M059J (cell line): ENCODE measurements at places on chromosomes 3 and 15. TPM values are rescaled to one million over a fixed set of nuclear protein-coding genes. Genes with fewer than 3 reads are reported as not detected.

DNA sequence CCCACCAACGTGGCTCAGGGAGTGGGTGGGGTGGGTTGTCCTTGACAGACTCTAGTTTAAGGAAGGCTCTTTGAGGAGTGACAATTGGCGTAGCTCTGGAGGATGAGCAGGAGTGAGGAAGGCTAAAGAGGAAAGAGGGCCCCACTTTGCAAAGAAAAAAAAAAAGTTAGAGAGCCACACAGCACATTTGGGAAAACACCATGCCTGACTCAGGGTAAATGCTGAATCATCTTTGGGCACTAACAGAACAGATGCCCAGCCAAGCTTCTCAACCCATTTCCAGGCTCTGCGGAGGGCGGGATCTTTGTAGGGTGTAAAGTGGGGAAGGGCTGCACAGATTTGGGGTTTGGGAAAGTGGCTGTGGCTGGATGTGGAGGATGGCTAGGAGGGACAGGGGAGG is 179.1 kb upstream of the RGMA start:
- no peak for DNase-seq

DNA sequence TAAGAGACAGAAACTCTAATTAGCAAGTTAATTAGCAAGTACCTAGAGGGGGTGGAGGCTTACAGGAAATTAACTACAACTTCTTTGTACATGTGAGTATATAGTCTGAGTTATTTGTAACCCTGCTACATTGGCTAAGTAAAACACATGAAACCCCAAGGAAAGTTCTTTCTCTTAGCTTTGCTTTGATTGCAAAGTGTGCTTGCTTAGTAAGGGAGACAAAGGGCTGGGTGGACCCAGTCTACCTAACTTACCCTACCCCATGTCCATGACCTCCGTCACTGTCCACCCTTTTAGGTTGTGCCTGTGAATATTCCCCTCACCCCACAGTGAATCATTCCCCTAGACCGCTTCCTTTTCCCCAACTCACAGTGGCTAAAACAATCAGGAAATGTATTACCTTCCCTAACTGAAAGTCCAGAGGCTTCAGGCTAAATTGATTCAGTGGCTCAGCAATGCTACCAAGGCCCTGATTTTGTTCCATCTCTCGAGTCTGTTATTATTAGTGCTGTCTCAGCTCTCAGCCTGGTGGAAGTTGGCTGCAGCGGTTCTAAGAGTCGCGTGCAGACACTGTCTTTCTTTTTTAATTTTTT is 31.1 kb upstream of the RYR3 start:
- peak; percentile 94 for DNase-seq

DNA sequence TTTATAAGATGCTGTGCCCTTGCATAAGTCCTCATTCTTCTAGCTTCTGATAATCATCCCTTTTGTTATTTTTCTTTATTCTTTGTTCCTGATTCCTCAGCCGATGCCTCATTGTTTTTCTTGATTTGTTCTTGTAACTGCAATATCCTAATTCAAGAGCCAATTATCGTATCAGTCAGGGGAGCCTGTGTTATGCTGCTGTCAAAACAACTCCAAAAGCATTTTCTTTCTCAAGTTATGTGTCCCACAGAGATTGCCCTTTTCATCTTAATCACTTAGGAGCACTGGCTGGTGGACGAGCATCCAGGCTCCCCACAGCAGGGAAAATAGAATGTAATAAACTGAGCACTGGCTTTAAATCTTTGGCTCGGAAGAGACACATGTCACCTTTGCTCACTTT is 207.3 kb downstream of the CHL1 start:
- no peak for DNase-seq

The LMAN1L gene
- total RNA-seq: not detected in 2 replicates

GRCh38 chr3:46298871-46299607 is 54.9 kb upstream of the CCR2 start:
- no peak for DNase-seq

- DNase-seq: no peak
Observed at GRCh38 chr3:134056464-134056891, 26.8 kb upstream of the SLCO2A1 start.

The SEMA5B gene
- total RNA-seq: not detected in 2 replicates

The SNX4 gene
- total RNA-seq: 48.2 and 54.5 TPM in 2 replicates

GRCh38 chr15:80660119-80660518 is 35.0 kb upstream of the ABHD17C start:
- DNase-seq: peak; percentile 54

- DNase-seq: no peak
Observed at GRCh38 chr3:15955968-15956367, 158.2 kb upstream of the ANKRD28 start.

The SLC9C1 gene
- not detected in 2 replicates for total RNA-seq

The ADCY5 gene
- not detected in 2 replicates for total RNA-seq

DNA sequence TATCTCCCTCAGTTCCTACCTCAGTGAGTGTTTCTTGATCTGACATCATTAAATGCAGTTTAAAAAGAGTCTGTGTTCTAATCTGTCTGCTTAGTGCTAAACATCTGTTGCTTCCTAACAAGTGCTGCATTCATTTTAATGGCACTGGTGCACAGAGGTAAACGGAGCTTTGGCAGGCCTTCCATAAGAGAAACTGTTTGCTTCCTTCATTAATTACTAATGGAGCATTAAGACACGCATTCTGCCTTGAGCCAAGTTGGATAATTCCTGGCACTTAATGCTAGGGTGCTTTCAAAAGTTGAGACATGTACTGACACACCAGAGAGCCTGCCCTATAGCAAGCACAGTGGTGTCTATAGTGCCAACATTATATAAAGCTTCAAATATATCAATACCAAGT is 34.7 kb downstream of the SCG5 start:
- no peak for DNase-seq

GRCh38 chr3:53046171-53047170 is 598 bp upstream of the SFMBT1 start:
- peak; percentile 35 for DNase-seq

The CX3CR1 gene
- 0.02 TPM in 1 of 2 replicates, not detected in the other for total RNA-seq

DNA sequence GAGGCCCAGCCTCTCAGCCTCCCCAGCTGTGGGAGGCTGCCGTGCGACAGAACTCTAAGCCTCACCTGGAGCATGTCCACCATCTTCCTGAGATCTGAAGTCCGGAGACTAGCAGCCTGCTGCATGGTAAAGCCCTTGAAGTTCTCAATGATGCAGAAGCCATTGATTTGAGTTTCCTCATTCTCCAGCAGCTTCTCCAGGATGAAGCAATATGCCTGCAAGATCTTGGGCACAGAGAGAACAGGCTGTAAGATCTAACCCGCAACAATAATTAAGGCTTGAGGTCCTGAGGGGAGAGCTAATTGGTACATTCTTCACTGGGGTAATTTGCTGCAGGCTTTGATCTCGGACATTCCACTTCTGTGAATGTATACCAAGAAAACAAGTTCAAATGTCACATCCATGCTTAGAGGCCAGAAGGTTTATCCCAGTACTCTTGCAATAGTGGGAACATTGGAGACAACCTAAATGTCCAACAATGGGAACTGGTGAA is 9.7 kb downstream of the RLBP1 start:
- no peak for DNase-seq

The PRR20G gene
- not detected in 2 replicates for total RNA-seq

The LTK gene
- total RNA-seq: not detected in 2 replicates

The XCR1 gene
- total RNA-seq: not detected in 2 replicates

The RABL3 gene
- total RNA-seq: 27.9 and 37.7 TPM in 2 replicates

The RPP14 gene
- 12.2 and 14.6 TPM in 2 replicates for total RNA-seq

GRCh38 chr15:100787567-100788417 is 91.8 kb upstream of the ALDH1A3 start:
- no peak for DNase-seq

DNA sequence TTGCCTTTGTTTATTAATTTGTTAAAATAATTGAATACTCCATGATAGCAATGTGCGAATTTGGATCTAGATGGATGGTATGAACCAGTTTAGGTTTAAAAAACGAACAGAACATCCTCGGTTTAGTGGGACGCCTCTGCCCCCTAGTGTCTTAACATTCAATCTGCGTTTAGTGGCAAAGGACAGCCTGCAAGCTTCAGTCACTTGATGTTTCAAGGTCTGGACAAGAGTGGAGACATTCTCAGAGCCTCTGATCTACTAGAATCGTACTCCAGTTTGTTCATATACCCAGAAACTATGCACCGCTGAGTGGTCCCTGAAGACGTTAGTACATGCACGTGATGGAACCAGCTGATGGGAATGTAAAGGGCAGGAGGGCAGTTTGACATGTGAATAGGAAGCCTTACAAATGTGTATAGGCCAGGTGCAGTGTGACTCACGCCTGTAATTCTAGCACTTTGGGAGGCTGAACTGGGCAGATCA is 17.8 kb upstream of the ATP13A4 start:
- peak; percentile 72 for DNase-seq

- DNase-seq: peak; percentile 75
Observed at GRCh38 chr3:156187146-156187769, 66.9 kb downstream of the KCNAB1 start.

The MYLK gene
- 173 and 262 TPM in 2 replicates for total RNA-seq

The SPINK8 gene
- total RNA-seq: not detected in 2 replicates

DNA sequence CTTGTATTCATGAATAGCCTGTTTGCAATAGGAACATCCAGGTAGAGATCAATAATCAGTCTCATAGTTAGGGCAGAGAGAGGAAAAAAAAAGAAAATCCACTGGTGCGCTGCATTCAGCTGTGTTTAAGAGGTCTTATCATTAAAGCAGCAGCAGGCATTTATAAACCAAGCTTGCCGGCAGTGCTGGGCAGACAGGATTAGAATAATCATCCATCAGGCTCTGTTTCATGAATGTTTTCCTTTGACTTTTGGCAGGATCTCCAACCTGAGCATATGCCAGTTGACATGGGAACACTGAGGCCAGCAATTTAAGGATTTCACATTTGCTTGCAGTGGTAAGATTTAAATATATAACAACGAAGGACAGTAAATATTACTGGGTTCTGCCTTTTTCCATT is 305.2 kb upstream of the SEMA6D start:
- no peak for DNase-seq

The KNL1 gene
- 32.1 and 33.9 TPM in 2 replicates for total RNA-seq

- DNase-seq: no peak
Observed at GRCh38 chr15:63986751-63987341, 59.4 kb downstream of the DAPK2 start.

DNA sequence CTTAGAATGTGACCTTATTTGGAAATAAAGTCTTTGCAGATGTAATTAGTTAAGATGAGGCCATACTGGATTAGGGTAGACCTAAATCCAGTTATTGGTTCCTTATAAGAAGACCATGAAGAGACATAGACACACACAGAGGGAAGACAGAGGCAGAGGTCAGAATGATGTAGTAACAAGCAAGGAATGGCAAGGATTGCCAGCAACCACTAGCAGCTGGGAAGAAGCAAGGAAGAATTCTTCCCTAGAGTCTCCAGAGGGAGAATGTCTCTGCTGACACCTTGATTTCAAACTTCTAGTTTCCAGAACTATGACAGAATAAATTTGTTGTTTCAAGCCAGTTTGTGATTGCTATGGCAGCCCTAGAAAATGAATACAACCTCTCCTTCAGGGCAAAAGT is 116.7 kb downstream of the WDR76 start:
- no peak for DNase-seq

The RETNLB gene
- total RNA-seq: not detected in 2 replicates

GRCh38 chr15:45129651-45130129 is at the start of the genes DUOX1 and DUOXA1:
Gene DUOX1, plus strand, starts transcription at chr15:45129994. Its CDS starts 1,973 bp downstream, at chr15:45131967.
Gene DUOXA1, minus strand, starts transcription at chr15:45129879. Its CDS starts 6,865 bp downstream, at chr15:45123014.
- DNase-seq: no peak

GRCh38 chr15:52802110-52802509 is 12.0 kb upstream of the ONECUT1 start:
- no peak for DNase-seq

GRCh38 chr3:72445827-72446217 is 402.4 kb downstream of the SHQ1 start:
- no peak for DNase-seq

- DNase-seq: peak; percentile 32
Observed at GRCh38 chr15:86743283-86743903, 663.7 kb downstream of the AGBL1 start.
